ENCODE measurements at places on chromosomes 3 and 15. TPM values are rescaled to one million over a fixed set of nuclear protein-coding genes. Genes with fewer than 3 reads are reported as not detected.

Gene SCAMP2
- total RNA-seq = 68.1 TPM

Gene CFAP100
- total RNA-seq = not detected

Gene CPNE4
- total RNA-seq = 5.1 TPM

Gene ACKR2
- not detected for total RNA-seq

Gene EPB42
- not detected for total RNA-seq

Data from A549 treated with ZK216348 at 1 μM for 4 hours (cell line).